ENCODE measurements at places on chromosomes 7 and 10.

GRCh38 chr10:116716381-116716780 is 26.0 kb downstream of the HSPA12A start:
- no peak for DNase-seq

DNA sequence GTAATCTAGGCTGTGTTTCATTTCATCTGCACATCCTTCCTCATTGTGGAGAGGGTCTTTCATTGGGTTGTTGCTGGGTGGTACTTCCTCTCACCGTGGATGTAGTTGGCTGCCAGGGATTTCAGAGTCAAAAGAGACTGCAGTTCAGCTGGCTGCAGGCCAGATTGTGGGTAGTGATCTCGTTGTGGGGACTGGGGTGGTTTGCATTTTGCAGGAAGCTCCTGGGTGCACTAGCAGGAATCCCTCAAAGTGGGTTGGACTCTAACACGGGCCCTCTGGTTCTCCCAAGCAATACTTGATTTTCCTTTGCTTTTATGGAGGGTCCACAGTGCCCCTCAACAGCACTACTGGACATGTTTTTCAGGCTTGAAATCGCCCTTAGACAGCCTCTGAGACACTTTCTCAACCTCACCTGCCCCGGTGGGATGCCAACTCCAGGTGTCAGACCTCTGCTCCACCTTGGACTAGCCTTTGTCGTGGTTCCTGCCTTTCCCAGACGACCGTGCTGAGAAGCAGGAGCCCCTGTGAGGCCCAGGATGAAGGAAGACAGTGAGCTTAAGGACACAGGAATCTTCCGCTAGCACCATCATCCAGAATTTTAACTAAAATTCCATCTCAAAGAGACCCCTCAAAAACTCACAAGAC is 23.9 kb upstream of the ZNF273 start:
- DNase-seq, result no peak

DNA sequence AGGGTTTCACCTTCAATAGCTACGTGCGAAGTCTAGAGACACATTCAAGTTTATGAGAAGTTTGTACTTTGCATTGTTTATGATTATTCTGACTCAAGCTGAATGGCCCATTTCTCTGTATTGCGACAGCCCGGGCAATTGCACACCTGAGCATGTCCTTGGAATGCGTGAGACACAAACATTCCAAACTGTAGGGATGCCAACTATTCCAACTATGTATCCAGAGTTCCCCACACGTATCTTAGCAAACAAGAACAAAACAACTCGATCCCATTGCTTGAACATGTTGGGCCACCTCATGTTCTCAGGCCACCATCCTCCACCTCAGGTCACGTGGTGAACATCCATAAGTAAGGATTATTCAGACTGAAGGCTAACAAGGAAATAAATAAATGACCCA is 51.4 kb upstream of the EGFR start:
- DNase-seq, result no peak

DNA sequence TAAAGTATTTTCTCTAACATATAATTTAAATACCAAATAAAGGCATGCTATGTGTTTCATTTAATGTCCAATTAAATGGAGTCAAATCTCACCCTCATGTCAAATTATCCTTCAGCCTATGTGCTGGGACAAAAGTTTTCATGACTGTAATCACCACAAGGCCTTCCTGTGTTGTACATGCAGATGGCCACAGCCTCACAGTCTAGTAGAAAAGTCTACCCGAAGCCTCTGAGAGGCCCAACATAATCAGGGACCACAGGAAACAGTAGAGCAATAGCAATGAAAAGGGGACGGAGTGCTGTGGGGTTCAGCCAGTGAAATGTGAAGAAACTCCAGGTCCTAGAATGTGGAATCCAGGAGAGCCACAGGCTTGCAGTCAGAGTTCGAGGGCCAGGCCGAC is 140.2 kb upstream of the KLF6 start:
- DNase-seq, result no peak

DNA sequence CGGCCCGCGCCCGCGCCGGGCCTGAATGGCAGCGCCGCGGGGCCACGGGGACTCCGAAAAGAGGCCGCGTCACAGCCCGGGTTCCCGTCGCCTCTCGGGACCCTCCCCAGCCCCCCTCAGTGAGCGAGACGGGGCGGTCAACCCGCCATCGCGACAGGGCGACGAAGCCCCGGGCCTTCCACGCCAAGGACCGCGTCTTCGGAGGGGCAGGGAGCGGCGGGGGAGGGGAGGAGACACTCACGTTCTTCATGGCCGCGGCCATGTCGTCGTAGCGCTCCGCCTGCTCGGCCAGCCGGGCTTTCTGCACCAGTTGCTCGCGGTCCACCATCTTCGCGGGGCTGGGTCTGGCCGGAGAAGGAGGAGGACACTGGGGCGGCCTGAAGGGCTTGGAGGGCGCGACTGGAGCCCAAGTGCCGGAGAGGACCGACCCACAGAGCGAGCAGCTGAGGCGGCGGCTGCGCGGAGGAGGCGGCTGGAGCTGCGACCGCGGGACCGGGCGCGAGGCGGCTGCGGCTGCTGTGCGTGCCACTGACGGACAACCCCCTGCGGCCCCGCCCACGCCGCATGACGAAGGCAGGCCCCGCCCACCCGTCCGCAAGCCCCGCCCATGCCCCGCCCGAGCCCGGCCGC is at the start of gene YWHAG:
Gene YWHAG, minus strand, starts transcription at position 511 of the 630 bp plus-strand sequence. Its CDS starts 183 bp downstream, at position 328.
- peak; percentile 73 for DNase-seq

GRCh38 chr7:14858410-14858809 is 44.1 kb downstream of the DGKB start:
- DNase-seq, result no peak

GRCh38 chr10:57743711-57744110 is 524.0 kb downstream of the IPMK start:
- DNase-seq, result no peak

- no peak for DNase-seq
Measured at GRCh38 chr7:55128693-55129394, 110.0 kb downstream of the EGFR start.

DNA sequence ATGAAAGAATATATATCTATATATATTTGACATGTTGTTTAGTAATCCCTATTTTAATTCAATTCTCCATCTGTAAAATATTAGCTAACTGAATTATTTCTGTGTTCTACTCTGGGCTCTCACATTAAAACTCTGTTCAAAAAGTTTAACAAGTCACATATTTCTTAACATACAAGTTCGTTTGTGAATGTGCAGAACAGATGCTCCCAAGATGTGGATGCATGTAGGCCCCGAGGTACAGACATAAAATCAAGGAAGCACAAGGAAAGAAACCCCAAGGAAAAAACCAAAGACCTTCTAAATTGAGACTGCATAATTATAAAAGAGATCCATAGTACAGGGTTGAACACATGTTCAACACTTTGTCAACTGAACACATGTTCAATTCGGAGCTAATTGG is 175.1 kb downstream of the LRRTM3 start:
- no peak for DNase-seq

DNA sequence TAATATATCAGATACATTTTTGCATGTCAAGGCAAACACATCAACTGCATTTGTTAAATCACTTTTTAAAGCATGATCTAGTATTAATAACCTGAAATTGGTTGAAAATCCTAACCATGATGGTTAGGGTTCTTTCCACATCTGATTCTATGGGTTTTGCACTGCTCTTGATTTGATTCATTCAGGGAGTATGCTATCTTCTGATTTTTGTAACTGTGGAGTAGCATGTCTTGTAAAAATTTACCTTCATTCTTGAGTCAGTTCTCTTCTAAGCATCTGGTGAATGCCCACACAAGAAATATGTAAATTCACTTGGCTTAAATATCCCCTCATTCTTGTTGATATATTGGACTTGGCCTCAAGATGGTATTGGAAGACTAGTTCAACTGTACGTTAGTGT is 178.7 kb downstream of the KLF6 start:
- no peak for DNase-seq

- DNase-seq, result no peak
Measured at GRCh38 chr7:41536873-41537665, 165.8 kb downstream of the INHBA start.

DNA sequence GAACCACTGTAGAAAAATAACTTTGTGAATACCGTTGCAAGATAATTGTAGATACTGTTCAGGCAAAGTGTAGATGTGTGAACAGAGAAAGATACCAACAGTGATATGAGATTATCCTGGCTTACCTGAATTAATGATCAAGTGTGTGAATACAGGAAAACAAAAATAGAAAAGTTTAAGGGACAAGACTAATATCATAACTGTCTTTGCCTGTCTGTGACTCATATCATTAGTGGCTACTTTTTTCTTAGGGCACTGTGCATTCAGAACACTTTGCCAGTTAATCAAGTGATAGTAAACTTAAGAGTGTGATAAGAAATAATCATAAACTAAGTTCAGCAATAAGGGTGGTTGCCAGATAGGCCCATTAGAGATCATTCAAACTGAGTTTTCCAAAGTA is 323.0 kb upstream of the LRGUK start:
- no peak for DNase-seq

GRCh38 chr7:46568420-46569132 is 647.5 kb upstream of the IGFBP3 start:
- no peak for DNase-seq

- DNase-seq, result no peak
Measured at GRCh38 chr10:132065491-132066105, at the start of gene JAKMIP3. Gene JAKMIP3, plus strand, starts transcription at chr10:132065946. Its CDS starts 38,863 bp downstream, at chr10:132104809.

DNA sequence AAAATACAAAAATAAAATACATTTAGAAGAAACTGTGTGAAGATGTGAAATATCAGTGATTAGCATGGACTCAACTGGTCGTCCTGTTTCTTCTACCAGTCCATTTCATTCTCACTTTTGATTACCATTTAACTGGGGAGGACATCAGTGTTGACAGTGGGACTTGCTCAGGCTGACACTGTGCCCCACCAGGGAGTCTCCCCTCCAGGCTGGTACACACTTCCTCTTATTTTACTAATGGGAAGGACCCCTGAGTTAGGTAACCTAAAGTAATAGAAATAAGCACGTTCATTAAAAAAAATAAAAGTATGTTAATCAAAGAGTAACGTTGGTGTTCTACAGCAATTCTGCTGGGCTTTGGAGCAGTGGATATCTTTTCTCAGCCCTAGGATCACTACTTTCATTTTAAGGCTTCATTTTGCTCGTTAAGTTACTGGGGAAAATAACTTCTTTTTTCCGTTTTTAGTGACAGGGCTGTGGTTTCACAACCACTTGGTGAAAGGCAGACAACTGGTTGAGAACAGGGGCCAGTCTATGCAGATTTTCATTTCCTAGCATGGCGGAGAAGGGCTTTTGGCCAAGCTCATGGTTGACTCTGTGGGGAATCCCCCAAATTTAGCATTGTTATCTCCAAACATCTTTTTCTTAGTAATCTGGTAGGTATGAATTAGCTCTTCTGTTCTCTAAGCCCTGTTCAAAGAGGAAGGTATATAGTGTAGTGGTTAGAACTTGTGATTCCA is 2.1 kb downstream of the SNX10 start:
- peak; percentile 45 for DNase-seq

DNA sequence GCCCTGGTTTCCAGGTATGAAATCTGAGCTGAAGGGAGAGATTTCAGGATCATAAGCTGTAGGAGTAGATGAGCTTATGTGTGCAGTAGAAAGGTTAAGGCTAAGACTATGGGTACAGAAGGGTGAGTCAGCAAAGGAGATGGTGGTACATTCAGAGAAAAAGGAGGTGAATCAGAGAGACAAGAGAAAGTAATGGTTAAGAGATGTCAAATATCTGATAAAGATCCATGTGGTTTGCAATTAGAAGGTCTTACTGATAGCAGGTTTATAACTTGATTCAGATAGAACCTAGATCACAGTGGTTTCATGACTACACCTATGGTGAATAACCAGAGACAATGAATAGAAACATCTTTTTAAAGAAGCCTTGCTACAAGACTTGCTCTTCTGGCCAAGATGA is 4.5 kb upstream of the NPY start:
- DNase-seq, result no peak

- no peak for DNase-seq
Measured at GRCh38 chr7:50608196-50608906, 43.1 kb upstream of the DDC start.

DNA sequence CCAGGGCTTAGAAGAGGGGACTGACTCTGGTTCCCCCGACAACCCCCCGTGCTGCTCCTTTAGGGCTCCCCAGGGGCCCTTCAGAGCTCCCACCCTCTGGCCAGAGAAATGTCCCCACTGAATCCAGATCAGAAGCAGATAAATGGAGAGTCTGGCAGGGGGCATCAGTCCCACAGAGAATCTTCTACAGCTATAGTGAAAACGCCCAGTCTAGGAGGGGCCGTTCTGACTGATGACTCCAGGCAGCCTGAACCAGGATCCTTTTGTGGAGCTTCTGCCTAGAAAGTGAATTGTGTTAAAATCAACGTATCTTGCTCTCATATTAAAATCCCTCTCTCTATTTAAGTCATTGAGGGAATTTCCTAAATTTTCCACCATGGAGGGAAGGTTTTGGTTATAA is 471.4 kb downstream of the LRMDA start:
- no peak for DNase-seq

DNA sequence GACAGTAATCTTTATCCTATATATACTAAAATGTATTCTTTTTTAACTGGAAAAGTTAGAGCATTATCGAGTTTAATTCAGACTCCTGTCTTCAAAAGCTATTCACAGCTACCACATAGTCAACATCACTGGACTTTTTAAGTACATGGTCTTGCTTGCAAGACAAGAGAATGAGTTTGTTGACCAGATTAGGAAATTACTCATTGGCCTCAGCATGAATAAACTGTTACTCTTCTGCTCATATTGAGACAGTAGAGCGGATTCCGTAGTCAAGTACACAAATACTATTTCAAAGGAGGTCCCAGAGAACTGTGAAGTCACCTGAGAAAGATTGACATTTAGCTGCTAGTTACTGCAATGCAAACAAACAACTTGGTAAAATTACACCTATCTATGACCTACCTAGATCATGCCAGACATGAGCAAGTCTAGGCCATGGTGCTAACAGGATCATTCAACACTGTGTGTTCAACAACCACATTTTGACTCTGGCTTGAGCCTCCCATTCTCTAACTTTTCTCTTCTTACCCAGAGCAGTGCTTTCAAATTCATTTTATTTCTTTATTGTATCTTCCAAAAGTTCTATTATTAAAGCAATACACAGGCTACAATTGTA is 280.9 kb downstream of the NEBL start:
- DNase-seq, result no peak

GRCh38 chr7:128060018-128060417 is 28.8 kb upstream of the LRRC4 start:
- DNase-seq, result no peak

DNA sequence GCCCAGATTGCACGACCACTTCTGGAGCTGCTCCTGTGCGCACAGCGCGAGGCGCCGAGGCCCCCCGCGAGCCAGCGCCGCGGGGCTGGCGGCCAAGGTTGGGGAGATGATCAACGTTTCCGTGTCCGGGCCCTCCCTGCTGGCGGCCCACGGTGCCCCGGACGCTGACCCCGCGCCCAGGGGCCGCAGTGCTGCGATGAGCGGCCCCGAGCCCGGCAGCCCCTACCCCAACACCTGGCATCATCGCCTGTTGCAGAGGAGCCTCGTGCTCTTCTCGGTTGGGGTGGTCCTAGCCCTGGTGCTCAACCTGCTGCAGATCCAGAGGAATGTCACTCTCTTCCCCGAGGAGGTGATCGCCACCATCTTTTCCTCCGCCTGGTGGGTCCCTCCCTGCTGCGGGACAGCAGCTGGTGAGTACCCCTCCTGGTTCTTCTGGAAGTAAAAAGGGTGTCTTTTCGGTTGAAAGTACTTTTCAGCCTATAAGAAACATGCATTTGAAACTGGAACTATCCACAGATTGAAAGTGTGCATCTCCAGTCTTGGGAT is 683 bp downstream of the INSIG1 start:
- DNase-seq, result peak; percentile 5

- no peak for DNase-seq
Measured at GRCh38 chr10:127525686-127526085, 23.4 kb upstream of the NPS start.

- DNase-seq, result no peak
Measured at GRCh38 chr7:101234636-101235035, 3.0 kb downstream of the CLDN15 start.
